CD4-positive, alpha-beta T cell treated with Interleukin-10 for 1 hour (primary cell): ENCODE measurements at places on chromosomes 1 and 21.
A peak's percentile ranks its signal among the peaks of the same experiment; 100 is the strongest.

DNA sequence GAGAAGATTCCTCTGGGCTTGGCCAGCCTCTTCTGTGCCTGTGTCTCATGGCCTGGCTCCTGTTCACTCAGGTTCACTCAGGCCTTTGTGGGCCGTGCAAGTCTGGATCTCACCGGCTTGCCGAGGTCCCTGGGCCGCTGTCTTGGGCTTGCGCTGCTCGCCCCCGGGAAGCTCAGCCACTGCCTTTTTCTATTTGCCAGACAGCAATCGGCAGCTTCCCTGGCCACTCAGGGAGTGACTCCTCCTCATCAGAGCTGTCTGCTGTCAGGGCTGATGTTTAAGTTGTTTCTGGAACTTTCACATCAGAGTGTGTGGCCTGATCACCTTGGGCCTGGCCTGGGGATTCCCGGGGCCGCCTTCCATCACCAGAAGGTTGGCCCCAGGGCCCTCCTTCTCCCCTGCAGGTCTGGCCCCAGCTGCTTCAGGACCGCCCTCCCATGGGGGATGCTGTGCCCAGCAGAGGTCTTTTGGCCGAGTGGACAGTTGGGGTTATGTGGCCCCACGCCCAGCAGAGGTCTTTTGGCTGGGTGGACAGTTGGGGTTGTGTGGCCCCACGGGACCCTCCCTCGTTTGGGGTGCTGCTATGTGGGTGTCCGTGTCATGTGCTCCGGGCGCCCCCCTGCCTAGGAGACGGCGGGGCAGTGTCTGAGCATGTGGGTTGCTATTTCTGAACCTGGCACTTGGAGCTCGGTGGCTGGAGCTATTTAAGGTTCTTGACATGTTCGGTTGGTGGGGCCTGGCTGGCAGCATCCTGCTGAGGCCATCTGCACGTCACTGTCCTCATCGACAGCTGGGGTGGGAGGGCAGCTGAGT is 12.5 kb downstream of the SLX9 start:
- no peak for DNase-seq

DNA sequence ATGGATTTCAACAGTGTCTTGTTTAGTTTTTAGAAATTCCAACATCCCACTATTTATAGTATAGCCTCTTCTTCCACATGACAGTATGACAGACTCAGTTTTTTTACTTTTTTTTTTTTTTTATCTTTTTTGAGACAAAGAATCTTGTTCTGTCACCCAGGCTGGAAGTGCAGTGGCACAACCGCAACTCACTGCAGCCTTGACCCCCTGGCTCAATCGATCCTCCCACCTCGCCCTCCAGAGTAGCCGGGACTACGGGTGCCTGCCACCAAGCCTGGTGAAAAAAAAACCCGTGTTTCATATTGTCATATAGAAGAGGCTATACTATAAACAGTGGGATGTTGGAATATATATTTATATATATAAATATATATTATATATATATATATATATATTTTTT is 1.2 kb upstream of the DR1 start:
- DNase-seq: no peak

- no peak for DNase-seq
Observed at GRCh38 chr1:194755241-194755994, 1569.0 kb upstream of the B3GALT2 start.

GRCh38 chr1:9302745-9303524 is 10.2 kb downstream of the SPSB1 start:
- no peak for DNase-seq

DNA sequence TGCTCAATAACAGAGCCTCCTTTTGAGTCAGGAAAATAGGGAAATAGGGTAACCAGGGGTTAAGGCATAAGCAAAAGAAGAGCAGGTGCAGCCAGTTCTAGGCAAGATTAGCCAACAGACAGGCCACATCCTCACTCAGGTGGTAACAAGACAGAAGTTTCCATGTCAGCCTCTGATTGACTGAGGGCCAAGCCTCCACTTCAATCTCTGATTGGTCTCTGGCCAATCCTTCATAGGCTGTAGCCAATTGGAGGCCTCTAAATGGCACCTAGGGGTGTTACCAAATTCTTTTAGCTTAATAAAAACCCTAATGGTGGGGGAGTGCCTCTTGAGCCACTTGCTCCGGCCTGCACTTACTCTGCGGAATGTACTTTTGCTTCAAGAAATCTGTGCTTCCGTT is 37.2 kb downstream of the LACTBL1 start:
- DNase-seq: no peak

GRCh38 chr1:185479796-185480195 is 162.8 kb upstream of the IVNS1ABP start:
- no peak for DNase-seq

DNA sequence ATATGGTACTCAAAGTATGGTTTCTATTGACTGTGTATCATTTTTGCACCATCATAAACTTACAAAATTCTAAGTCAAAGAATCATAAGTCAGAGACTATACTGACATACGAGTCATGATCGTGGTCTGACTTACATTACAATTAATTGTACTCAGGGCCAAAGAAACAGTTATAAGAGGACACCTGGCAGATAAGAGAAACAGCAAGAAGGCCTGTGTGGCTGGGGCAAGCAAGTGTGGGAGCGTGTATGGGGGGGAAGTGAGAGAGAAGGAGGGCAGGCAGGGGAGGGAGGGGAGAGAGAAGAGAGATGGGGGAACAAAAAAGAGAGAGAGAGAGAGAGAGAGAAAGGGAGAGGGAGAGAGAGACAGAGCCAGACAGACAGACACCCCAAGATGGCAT is 70.9 kb downstream of the RERE start:
- no peak for DNase-seq

GRCh38 chr21:21019681-21020080 is 21.5 kb downstream of the NCAM2 start:
- no peak for DNase-seq

- DNase-seq: no peak
Observed at GRCh38 chr1:189149547-189150375, 1327.9 kb downstream of the BRINP3 start.

GRCh38 chr1:31434101-31434871 is 21.3 kb downstream of the SERINC2 start:
- DNase-seq: no peak

DNA sequence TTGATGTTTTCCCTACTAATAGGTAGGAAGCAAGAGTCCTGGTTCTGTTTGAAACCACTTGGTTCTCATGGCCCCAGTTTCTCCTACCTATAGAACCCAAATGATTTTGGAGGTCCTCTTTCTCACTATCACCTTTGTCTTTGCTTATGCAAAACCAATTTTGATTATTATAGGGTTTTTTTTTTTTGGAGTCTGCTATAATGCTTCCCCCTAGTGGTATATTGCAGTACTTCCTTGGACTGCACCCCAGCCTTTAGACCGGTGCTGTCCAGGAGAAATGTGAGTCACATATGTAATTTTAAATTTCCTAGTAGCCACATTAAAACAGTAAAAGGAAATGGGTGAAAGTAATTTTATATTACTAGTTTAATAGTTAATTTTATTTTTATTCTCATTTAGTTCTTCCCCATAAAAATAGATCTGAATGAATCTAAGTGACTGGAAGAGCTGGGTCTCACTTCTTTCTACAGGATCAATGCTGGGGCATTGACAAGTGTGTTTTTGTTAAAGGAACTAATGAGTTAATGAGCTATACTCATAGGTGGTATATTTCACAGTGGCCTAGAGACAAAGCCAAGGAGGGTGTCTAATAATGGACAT is 10.6 kb downstream of the FCMR start:
- peak; percentile 68 for DNase-seq

- no peak for DNase-seq
Observed at GRCh38 chr1:107454791-107455190, 314.0 kb downstream of the NTNG1 start.

- DNase-seq: no peak
Observed at GRCh38 chr1:147756341-147756740, 4.1 kb downstream of the GJA5 start.

DNA sequence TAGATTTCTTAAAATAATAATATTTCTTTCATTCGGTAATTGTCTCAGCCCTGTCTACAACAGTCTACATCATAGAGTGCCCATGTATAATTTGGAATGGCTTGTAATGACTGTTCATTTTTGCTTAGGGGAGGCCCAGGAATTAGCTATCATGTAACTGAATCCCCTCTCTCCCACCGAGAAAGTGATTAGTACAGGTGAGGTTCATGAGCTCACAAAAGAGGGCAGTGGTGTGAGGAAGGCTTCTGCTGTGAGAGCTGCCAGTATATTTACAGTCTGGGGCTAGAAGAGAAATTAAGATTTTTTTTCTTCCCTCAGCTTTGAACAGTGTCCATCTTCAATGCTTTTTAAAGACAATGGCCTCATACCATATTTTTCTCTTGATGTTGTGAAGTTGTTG is 340.7 kb downstream of the ADGRL2 start:
- no peak for DNase-seq

- DNase-seq: no peak
Observed at GRCh38 chr1:201719812-201720521, 109.0 kb upstream of the IPO9 start.

- no peak for DNase-seq
Observed at GRCh38 chr1:232486006-232486405, 143.9 kb downstream of the SIPA1L2 start.

- no peak for DNase-seq
Observed at GRCh38 chr1:83130886-83131691, 867.8 kb downstream of the TTLL7 start.

DNA sequence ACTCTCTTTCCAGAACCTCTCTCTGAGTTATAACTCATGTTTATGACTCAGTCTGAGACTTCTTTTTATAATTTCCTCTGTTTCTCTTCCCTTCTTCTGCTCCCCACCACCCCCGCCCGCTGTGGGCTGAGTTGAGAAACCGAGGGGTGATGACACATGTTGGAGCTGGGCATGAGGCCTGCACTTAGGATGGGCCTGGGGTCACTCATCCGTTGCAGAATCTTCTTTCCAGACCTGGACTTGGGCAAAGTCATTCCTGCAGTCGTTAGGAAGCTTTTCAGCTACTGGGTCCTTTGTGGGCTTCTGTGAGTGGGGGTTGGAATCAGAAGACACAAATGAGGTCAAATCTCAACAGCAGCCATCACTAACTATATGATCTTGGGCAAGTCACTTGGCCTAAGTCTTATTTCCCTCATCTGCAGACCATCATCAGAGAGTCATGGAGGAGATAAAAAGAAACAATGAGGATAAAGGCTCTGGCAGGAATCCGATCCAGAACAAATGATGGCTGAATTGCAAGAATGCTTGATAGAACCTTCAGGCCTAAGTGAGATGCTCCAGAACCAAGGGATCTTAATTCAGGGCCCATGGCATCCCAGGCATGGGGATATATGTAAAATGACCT is 53.4 kb downstream of the RPS6KA1 start:
- no peak for DNase-seq

- DNase-seq: peak; percentile 2
Observed at GRCh38 chr21:24045775-24046215, 1561.5 kb downstream of the MRPL39 start.

DNA sequence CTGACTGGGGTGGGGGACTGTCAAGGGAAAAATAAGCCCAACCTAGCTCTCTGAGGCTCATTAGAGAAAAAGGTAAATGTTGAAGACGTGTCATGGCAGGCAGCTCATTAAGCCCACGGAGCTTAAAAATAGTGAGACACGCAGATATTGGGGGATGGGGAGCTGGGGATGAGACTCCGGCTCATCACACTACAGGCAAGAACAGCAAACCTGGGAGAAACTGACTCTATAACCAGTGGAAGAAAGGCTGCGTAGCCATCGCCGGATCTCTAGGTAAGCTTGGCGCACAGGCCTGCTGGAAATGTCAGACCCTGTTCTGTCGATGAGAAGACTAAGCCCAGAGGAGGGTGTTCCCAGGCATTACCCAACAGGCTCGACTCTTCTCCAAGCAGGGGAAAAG is 78.0 kb downstream of the SYT2 start:
- no peak for DNase-seq

GRCh38 chr1:70707214-70707613 is 296.1 kb downstream of the CTH start:
- DNase-seq: no peak

DNA sequence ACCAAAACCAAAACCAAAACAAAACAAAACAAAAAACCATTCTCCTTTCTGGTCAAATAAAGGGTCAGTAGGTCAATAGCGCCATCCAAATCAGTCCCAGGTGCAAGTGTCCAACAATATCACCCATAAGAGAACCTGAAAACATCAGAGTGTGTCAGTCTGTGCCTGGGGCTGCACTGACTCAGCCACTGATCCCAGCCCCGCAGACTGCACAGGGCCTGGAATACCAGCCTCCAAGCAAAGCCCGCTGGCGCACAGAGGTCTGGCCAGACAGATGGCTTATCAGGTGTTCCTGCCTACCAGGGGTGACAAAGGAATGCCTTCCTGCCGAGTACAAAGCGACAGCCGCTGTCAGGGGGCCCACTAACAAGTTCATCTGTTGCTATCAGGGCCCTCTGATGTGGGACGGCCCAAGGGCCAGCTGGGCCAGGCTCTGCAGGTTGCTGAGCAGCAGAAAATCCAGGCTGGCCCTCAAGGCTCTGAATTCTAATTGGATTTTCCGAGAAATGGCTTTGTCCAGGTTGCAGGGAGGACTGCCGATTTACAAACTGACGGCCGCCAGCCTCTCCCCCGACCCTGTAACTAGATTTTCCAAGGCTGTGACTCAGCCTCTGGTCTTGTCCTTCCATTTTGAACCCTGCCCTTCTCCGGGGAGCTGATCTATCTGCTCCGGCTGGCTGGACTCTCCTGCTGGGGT is 13.7 kb upstream of the TMEM51 start:
- DNase-seq: no peak

GRCh38 chr1:233406994-233407631 is 79.6 kb downstream of the MAP3K21 start:
- DNase-seq: no peak

- no peak for DNase-seq
Observed at GRCh38 chr21:36532769-36533467, 53.0 kb upstream of the CLDN14 start.

GRCh38 chr1:230701434-230701833 is 12.5 kb downstream of the AGT start:
- no peak for DNase-seq

DNA sequence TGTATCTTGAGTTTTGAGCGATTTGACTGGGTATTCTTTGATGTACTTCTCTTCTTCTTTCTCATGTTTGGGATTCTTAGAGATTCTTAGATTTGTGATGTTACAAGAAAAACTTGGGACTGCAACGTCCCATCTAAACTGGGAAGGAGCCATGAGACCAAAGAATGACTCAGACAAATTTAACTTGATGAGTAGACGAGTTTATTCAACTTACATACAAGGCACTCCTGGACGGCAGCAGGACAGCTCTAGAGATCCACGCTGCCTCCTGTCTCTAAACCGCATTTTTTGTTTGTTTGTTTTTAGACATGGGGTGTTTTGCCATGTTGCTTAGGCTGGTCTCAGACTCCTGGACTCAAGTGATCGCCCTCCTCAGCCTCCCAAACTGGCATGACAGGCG is 137.1 kb downstream of the PIK3R3 start:
- DNase-seq: no peak

- no peak for DNase-seq
Observed at GRCh38 chr1:239722035-239722434, 335.7 kb downstream of the CHRM3 start.

- peak; percentile 57 for DNase-seq
Observed at GRCh38 chr1:39102537-39103327, 76.6 kb downstream of the NDUFS5 start.

DNA sequence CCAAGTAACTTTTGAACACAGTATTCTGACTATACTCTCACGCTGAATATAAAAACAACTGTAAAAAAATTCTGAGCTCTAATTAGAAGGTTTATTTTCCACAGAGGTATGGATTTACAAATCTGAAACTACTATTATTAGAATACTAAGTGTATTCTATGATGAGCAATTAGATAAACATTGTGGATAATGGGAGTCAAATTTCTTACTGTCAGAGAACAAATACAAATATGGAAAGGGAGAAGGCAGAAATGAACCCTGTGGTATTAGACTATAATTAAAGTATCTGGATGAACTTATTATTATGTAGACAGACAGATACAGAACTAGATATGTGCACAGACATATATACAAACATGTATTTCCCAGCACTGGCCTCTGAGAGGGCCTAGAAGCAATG is 22.6 kb downstream of the ALDH9A1 start:
- no peak for DNase-seq
